Pancreas (tissue), 10 donors: ENCODE measurements at places on chromosomes 1 and 21. TPM values are rescaled to one million over a fixed set of nuclear protein-coding genes. Genes with fewer than 3 reads are reported as not detected.

The HTR6 gene
- not detected for polyA plus RNA-seq

GRCh38 chr21:46605767-46606426 lies 1.0 kb upstream of the S100B start:
- H3K36me3 ChIP-seq = no peaks in the 10 kb centered on the region
- H3K27ac ChIP-seq = peak overlapping the region; percentile 37
- no peak for DNase-seq
- H3K4me1 ChIP-seq = no peaks in the 10 kb centered on the region
- no peak overlapping the region for H3K4me3 ChIP-seq

GRCh38 chr21:17925000-17925610 lies 105.9 kb upstream of the C21orf91 start:
- no peak overlapping the region for H3K27ac ChIP-seq
- H3K36me3 ChIP-seq = no peaks in the 10 kb centered on the region
- no peaks in the 10 kb centered on the region for H3K27me3 ChIP-seq
- H3K4me3 ChIP-seq = no peak overlapping the region

DNA sequence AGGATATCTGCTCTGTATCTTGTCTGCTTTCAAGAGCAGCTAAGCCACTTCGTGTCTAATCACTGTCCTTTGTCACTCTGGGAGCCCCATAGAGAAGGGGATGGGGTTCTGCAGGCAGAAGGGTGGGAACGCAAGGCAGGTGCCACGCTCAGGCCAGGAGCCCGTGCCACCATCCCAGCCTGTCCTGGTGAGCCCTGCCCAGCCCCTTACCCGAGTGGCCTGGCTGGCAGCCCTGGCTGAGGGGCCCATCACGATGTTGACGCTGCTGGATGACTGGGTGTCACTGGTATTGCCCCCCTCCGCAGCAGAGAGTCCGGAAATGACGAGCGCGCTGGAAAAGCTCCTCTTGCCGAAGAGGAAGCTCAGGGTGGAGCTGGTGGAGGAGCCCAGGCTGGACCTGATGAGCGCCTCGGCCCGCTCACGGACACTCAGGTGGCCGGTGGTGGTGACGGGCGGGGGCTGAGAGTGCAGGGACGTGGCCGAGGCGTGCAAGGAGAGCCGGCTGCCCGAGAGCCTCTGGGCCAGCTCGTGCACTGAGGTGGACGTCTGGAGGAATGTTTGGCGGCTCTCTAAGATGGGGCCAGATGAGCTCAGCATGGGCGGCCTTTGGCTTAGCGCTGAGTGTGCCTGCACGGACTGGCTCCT lies 35.6 kb downstream of the NTPCR start:
- H3K36me3 ChIP-seq = no peaks in the 10 kb centered on the region
- H3K27me3 ChIP-seq = no peaks in the 10 kb centered on the region
- no peak overlapping the region for H3K4me3 ChIP-seq
- no peak overlapping the region for H3K27ac ChIP-seq
- DNase-seq = no peak

GRCh38 chr1:246533371-246533905 lies 26.4 kb upstream of the SMYD3 start:
- DNase-seq = no peak
- H3K27me3 ChIP-seq = no peaks in the 10 kb centered on the region
- no peaks in the 10 kb centered on the region for H3K36me3 ChIP-seq
- no peak overlapping the region for H3K4me3 ChIP-seq

DNA sequence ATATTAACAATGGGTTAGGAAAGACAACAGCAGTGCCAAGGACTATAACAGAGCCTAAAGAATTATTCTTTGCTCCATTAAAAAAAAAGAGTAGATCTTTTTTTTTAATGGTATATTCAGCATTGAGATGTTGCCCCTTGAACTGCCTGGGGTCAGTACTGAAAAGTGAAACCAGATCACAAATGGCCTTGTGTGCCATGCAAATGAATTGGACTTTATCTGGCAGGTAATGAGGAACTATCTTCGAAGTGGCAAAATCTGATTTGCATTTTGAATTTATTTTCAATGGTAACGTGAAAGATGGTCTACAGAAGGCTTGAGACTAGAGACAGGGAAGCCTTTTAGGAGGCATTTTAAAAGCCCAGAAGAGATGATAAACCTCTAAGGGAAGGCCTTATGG lies 21.4 kb upstream of the PKN2 start:
- H3K4me1 ChIP-seq = peaks cover 19% of the 10 kb centered on the region
- H3K36me3 ChIP-seq = no peaks in the 10 kb centered on the region
- no peak for DNase-seq
- H3K4me3 ChIP-seq = no peak overlapping the region
- no peak overlapping the region for H3K27ac ChIP-seq

DNA sequence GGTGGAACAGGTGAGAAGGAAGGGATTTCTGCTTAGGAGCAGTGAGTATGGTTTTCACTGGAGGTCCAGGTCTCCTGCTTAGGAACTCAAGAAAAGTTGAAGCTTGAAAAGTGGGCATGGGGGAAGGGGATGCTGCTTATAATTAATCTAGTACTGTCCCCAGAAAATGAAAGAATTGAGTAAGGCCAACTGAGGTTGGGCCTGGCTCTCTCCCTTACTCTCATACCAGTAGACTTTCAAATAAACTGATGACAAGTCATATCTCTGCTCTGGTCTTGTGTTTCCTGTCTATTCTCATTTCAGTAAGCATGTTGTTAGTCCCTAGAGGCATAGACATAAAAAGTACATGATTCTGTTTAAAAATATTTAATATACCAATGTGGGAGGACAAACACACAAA lies 26.4 kb downstream of the CD48 start:
- no peaks in the 10 kb centered on the region for H3K27me3 ChIP-seq
- no peak overlapping the region for H3K4me3 ChIP-seq
- no peaks in the 10 kb centered on the region for H3K4me1 ChIP-seq
- H3K27ac ChIP-seq = no peak overlapping the region
